ENCODE measurements at places on chromosomes 2 and 18.

GRCh38 chr18:30481871-30482270, 560.7 kb downstream of the DSC3 start:
- no peak for DNase-seq

- no peak for DNase-seq
Measured at GRCh38 chr2:240457223-240458043, 22.0 kb downstream of the GPC1 start.

GRCh38 chr2:54969295-54969939, 80.8 kb downstream of the RTN4 start:
- DNase-seq, result no peak

GRCh38 chr2:217978536-217979150, 24.2 kb downstream of the TNS1 start:
- DNase-seq, result no peak

DNA sequence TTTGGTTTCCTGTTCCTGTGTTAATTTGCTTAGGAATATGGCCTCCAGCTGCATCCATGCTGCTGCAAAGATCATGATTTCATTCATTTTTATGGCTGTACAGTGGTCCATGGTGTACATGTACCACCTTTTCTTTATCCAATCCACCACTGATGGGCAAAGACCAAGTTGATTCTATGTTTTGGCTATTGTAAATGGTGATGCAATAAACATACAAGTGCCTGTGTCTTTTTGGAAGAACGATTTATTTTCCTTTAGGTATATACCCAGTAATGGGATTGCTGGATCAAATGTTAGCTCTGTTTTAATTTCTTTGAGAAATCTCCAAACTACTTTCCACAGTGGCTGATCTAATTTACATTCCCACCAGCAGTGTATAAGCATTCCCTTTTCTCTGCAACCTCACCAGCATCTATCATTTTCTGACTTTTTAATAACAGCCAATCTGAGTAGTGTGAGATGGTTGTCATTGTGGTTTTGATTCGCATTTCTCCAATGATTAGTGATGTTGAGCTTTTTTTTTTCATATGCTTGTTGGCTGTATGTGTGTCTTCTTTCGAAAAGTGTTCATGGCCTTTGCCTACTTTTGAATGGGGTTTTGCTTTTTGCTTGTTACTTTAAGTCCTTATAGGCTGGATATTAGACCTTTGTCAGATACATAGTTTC, 19.4 kb downstream of the EXOC6B start:
- DNase-seq, result no peak

DNA sequence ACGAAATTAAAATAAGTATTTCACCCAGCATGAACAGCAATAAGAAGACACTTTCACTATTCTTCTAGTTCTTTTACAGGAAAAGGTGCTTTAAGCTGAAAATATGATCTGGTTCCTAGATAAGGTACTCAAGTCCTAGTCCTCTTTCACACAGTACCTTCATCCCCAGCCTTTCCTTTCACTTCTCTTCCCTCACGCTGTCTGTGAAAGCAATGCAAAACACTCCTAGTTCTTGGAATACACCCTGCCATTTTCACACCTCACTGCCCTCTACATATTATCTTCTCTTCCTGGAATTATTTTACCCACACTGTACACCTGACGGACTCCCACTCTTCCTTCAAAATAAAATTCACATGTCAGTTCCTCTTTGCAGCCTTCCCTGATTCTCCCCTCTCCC, 82.9 kb downstream of the DNAH7 start:
- DNase-seq, result no peak
